ENCODE measurements at places on chromosomes 2 and 18.

DNA sequence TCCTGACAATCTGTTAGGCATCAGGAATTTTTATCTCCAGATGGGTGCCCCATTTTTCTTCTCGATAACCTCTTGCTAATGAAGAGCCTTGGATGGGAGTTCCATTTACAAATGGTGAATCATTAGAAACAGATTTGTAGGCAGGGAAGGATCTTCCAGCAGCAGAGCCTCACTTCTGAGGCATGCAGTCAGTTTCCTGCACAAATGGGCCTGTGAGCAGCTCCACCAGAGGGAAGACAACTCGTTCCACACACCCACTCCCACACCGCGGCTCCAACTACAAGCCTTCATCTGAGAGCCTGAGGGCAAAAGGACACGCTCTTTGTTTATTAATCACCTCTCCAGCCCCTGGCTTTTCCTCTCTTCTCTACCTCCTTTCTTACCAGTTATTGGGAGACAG, 108.5 kb downstream of the CTAGE1 start:
- DNase-seq, result no peak

DNA sequence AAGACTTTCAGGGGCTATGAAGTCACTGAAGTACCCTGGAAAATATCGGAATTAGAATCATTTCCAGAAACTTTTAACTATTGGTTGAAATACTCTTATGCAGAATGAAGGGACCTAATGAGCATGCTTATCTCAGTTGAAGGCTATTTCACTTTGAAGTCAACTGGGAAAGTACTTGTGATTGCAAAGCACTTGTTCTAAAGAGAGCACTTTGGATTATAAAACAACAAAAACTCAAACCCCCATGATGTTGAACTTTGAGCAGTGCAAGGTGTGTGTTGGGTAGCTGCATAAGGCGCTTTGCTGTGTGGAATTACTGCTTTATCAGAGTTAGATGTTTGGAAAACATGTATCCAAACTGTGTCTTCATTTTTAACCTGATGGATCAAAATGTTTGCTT, 12.0 kb upstream of the MGAT5 start:
- DNase-seq, result no peak

- no peak for DNase-seq
These were observed 193.5 kb upstream of the CCDC68 start for GRCh38 chr18:55152801-55153200.

- no peak for DNase-seq
These were observed 90.4 kb upstream of the PKDCC start for GRCh38 chr2:41957431-41957830.

GRCh38 chr2:64657411-64657810, 3.7 kb upstream of the SERTAD2 start:
- peak; percentile 75 for DNase-seq

DNA sequence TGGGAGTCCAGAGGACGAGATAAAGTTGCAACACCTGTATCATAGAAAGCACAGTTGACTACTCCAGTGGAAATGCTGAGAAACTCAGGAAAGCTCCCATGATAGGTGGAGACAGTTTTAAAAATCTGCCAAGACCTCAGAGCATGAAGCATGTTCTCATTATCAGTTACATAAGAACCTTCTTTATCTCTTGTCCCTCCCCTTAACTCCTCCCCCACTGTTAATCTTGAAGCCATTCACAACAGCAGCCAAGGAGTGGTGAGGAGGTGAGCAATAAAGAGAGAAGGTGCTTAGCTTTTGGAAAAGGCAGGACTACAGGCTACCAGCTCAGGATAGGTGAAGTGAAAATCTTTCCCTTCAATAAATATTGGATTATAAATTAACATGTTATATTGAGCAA, 657.9 kb downstream of the NYAP2 start:
- no peak for DNase-seq

DNA sequence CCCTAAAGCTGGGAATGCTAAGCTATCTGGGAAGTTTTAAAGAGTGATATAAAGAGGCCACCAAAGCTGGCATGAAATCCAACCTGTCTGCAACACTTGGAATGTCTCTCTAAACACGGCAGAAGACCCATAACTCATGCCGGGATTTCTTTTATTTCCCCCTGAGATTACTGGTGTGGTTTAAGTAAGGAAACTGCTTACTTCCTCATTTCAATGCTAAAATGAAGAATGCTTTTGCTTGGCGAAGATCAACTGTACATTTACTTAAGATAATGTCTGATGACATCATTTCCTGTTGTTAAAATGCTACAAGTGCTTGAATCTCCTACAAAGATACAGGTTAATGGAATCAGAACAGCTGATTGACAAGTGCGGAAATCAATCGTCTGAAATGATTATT, 353.8 kb upstream of the SALL3 start:
- peak; percentile 90 for DNase-seq

- DNase-seq, result no peak
These were observed 22.6 kb upstream of the SULT1C3 start for GRCh38 chr2:108217211-108217610.

DNA sequence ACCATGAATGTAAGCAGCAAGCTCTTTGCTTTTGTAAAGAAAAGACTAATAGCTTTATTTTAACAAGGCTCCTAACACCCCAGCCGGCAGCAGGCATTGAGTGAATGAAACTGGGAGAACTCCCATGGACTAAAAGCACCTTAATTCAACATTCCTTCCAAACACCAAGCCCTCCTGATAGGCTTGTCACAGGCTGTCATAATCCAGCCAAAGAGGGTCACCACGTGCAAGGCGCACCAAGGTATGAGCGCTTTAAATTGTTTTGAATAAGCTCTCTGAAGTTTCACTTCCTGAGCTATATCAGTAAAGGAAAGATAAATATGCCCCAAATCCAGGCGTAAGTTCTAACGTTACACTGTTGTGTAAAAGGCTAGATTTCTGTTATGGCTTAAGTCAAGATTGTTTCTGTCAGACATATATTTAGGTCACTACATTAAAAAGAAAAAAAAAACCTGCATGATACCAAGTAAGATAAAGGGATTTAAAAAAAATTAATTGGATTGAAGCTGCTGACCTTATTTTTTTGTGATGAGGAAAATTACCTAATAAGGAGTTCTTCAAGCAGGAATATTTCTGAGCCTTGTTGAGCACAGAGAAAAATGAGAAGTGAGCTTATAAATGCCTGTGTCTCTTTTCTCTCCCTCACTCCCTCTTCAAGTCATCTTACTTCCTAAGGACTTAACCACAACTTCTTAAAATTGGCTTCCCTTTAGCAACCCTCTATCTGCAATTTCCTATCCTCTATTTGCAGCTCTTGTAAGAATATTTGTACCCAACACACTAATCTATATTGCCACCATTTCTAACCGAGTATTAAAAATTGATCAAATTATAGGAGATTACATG, 136.1 kb upstream of the NRP2 start:
- peak; percentile 89 for DNase-seq

- DNase-seq, result no peak
These were observed 261.5 kb downstream of the AFF3 start for GRCh38 chr2:99880964-99881294.

- DNase-seq, result no peak
These were observed 40.6 kb upstream of the ACYP2 start for GRCh38 chr2:54074606-54075341.
